ENCODE measurements at places on chromosomes 4 and X. TPM values are rescaled to one million over a fixed set of nuclear protein-coding genes. Genes with fewer than 3 reads are reported as not detected.

STK32B gene
- not detected for total RNA-seq

GRCh38 chr4:70709611-70710205, 12.1 kb upstream of the RUFY3 start:
- DNase-seq = no peak

JCHAIN gene
- total RNA-seq = not detected

DNA sequence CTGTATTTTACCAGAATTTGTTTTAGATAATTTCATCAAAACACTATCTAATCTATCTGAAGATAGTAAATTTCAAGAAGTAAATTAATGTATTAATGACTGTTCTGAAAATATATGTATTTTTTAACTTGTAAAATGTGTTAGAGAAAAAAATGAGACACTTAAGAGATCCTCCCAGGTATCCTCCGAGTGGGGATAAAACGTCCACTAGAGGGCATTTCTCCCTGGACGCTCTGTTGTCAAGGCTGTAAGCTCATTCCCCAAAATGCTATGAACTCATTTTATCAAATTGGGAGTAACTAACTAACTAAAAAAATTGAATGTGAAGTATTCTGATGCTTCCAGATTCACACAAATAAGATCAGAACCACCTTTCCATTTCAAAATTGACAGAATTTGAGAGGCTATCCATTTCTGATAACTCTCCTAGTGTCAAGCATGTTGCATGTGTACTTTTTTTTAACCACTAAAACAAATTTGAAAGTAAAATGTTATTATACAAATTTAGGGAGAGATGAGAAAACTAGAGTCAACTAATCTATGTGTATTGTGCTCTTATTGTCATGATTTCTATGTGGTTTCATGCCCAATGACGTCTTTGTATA, 337.3 kb upstream of the HS3ST1 start:
- DNase-seq = no peak

CYBB gene
- 3.7 TPM for total RNA-seq

DNA sequence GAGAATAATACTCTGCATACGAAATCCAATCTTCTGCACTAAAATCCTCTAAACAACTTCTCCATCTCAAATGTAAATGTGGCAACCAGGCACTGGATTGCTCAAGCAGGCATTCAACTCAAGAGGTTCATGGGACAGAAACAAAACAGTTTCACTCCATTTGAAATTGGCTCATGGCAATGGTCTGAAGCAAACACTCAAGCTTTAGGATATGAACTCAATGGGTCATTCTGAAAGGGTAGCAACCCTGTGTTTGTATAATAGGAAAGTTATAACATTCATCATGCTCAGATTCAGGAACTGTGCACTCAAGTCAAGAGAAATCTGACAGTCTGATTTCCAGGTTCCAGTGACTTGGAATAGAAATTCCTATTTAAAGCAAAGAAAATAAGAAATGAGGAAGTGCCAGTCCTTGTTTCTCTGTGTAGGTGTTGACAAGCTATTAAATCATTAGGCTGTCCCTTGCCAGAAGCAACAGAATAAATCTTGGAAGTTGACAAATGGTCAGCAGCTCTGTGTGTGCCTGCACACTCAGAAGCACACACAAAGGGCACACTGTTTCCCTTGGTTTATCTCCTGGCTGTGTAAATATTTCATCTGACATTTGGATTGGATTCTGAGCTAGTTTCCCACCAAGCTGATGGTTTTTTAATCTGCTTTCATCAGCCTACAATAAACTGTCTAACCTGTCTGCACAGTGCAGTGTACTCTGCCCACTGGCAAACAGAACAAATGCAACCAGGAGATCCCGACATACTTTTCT, 75.9 kb upstream of the CITED1 start:
- DNase-seq = no peak

DNA sequence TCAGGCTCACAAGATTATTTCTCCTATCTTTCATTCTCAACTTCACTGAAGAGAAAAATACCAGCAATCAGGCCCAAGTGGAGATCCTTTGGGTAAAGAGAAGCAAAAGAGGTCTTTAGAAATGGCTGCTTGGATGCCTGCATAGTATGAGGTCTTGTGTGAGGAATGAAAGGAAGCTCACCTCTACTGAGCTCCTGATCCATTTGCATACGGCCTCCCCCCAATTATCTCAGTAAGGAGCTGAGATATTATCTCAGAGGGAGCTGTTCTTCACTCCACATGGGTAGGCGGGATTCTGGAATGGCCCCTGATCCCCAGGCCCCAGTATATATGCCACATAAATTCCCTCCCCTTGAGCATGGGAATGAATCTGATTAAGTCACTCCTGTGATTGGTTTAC, 75.8 kb downstream of the EVC2 start:
- DNase-seq = no peak

ZNF141 gene
- 20.8 TPM for total RNA-seq

VCX3A gene
- not detected for total RNA-seq

DNA sequence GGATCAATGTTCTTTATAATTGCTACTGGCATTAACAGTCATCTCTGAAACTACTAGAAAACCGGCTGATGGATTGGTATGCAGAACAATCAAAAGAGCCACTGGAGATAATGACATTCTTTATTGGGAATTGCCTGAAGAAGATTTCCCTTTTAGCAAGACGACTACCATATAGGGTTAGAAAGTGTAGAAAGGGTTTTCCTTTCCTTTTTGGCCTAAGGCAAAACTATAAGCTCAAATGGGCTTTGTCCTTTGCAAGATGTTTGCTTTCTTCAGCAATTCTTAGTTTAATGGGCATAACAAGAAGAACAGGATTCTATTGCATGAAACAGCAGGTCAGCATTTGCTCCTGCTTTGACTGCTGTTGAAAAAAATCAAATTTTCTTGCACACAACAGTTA, 214.2 kb upstream of the PCDH10 start:
- DNase-seq = no peak

Data from CD8-positive, alpha-beta memory T cell (primary cell).